Cerebellum (tissue), 4 donors: ENCODE measurements at places on chromosomes 2 and 18. TPM values are rescaled to one million over a fixed set of nuclear protein-coding genes. Genes with fewer than 3 reads are reported as not detected.

CLEC4F gene
- not detected for total RNA-seq

C2orf78 gene
- not detected for total RNA-seq

GTF3C2 gene
- 40.9 TPM for total RNA-seq

ABCG5 gene
- not detected for total RNA-seq

VWA3B gene
- 0.73 TPM for total RNA-seq

UGT1A5 gene
- total RNA-seq, result not detected

G6PC2 gene
- total RNA-seq, result not detected

MEP1B gene
- 0.54 TPM for total RNA-seq

SP9 gene
- 0.09 TPM for total RNA-seq

KYNU gene
- 0.27 TPM for total RNA-seq

AP1S3 gene
- total RNA-seq, result 26.6 TPM

MEIS1 gene
- total RNA-seq, result 180 TPM

LOXL3 gene
- total RNA-seq, result 7.0 TPM

RGPD4 gene
- not detected for total RNA-seq

CPSF3 gene
- 36.1 TPM for total RNA-seq

IL1A gene
- total RNA-seq, result 0.09 TPM

SPR gene
- total RNA-seq, result 0.82 TPM

LHCGR gene
- 1.5 TPM for total RNA-seq

CRACDL gene
- total RNA-seq, result 2.9 TPM

DSG4 gene
- total RNA-seq, result not detected

ELOA2 gene
- total RNA-seq, result not detected

CGREF1 gene
- 22.1 TPM for total RNA-seq

CD8B2 gene
- total RNA-seq, result not detected

COLEC11 gene
- total RNA-seq, result 0.82 TPM

CCDC148 gene
- 13.5 TPM for total RNA-seq

SPDYA gene
- 2.7 TPM for total RNA-seq

PEX13 gene
- 55.8 TPM for total RNA-seq

HOXD4 gene
- not detected for total RNA-seq

DNAJC5G gene
- total RNA-seq, result 1.3 TPM

SATB2 gene
- 14.2 TPM for total RNA-seq

DIS3L2 gene
- 44.3 TPM for total RNA-seq

TMEM198 gene
- total RNA-seq, result 13.0 TPM

CHST10 gene
- 26.9 TPM for total RNA-seq

CTAGE1 gene
- total RNA-seq, result not detected

FAP gene
- total RNA-seq, result 24.0 TPM

ASXL3 gene
- 98.8 TPM for total RNA-seq

SLC11A1 gene
- total RNA-seq, result 1.5 TPM

KCNK3 gene
- total RNA-seq, result 6.3 TPM

SPATA3 gene
- total RNA-seq, result not detected

IL1R2 gene
- total RNA-seq, result not detected
